T1000 (cell line): ENCODE measurements at places on chromosomes 1 and 21.
A peak's percentile ranks its signal among the peaks of the same experiment; 100 is the strongest.

- DNase-seq: no peak
Observed at GRCh38 chr1:213136190-213136917, 85.3 kb downstream of the RPS6KC1 start.

DNA sequence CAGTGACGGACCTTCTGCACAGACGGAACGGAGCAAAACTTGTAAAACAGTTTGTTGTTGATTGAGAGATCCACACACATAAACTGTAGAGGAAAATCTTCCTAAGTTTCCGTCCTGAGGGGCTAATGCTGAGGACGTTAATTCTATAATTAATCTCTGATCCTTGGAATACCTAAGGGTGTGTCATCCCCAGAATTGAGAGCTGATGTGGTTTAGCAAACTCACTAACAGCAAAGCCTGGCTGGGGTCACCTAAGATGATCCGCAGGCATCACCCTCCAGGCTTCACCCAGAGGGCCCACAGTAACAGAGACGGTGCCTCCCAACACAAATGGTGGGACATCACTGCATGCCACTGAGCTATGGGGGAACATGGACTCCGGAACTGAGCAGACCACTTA, 97.5 kb downstream of the SMYD2 start:
- DNase-seq: no peak

- DNase-seq: no peak
Observed at GRCh38 chr21:44972301-44972814, 32.5 kb downstream of the SLX9 start.

GRCh38 chr1:92945748-92946270, 15.5 kb downstream of the DIPK1A start:
- DNase-seq: no peak

DNA sequence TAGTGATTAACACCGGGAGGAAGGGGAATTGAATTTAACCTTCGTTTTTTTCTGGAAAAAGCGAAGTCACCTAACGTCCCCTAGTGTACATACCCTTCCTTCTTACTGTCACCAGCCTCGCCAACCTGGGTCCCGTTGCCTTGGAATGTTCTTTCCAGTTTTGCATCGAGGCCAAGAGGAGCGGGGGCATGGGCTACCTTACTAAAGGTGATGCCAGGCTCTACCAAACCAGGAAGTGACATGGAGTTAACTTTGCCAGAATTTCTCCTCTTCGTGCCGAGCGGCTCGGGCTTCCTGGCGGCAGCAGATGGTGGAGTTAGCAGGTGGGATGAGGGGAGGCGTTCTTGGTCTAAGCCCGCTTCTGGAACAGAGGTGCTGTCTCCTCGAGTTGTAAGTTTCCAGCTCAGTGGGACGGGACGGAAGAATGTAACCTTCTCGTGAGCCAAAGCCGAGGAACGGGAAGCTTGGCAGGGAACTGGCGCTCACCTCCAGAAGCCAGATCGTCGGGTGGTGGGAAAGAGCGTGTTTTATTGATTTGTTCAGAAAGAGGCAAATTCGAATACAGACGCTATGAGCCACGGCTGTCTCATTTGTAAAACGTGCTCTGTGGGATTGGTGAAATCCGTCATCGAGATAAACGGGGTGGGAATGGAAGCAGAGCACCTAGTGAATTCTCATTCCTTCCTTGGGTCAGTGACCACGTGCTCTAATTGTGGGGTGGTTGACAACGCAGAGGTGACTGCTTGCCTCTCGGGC, 486 bp downstream of the NIPAL3 start:
- no peak for DNase-seq

DNA sequence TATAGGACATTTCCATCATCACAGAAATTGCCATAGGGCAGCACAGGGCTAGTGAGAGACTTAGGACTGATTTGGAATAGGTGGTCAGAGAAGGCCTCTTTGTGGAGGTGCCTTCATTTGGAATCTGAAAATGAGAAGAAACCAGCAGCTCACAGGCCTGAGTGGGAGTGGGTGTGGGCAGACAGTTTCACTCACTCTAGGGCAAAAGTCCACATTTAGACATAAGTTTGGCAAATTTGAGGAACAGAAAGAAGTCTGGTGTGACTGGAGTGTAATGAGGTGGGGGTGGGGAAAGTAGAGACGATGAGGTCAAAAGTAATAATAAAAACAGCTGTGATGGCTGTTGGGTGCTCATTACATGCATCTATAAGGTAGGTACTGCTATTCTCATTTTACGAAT, 22.4 kb upstream of the BCAR3 start:
- DNase-seq: no peak

DNA sequence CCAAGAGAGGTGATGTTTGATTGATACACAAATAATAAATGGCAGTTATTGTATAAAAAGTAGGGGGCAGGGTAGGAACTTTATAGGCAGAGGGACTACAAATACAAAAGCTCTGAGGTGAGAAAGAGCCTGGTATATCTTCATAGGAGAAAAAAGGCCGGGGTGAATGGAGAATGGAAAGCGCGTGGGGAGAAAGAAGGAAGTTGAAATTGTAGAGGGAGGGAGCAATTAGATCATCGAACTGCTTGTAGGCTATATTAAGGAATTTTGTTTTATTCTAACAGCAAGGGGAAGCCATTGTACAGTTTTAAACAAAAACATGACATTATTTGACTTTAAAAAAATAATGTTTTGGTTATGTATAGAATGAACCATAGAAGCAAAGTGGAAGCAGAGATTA, 147.4 kb downstream of the PDE4B start:
- DNase-seq: no peak

DNA sequence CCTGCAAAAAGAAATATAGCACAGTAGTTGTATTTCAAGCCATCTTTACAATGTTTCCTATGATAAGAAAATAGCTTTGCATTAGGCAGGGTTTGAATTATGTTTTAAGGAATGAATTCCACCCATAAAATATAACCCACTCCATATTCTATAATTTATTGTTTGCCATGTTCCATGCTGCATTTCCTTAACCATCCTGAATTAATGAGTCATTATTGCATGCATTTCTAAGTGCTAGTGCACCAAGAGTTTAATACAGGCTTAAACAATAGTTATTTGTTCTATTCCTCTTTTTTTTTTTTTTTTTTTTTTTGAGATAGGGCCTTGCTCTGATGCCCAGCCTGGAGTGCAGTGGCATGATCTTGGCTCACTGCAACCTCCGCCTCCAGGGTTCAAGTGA, 45.2 kb downstream of the MIGA1 start:
- DNase-seq: no peak

DNA sequence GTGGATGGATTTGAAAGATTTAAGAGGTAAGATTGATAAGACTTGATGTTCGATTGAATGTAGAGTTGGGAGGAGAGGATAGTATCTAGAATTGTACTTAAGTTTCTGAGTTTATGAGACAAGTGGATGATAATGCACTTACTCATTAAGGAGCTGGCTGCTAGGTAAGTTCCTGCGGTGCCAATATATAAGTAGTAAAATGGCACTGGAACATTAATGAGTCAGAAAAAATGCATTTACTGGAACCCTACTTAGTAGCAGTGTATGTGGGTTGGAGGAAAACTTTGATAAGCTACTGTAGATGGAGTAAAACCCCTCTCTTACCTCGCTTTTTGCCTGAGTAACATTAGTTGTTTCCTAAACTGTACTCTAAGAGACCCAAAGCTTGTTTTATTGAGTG, 68.2 kb downstream of the ZFYVE9 start:
- no peak for DNase-seq

DNA sequence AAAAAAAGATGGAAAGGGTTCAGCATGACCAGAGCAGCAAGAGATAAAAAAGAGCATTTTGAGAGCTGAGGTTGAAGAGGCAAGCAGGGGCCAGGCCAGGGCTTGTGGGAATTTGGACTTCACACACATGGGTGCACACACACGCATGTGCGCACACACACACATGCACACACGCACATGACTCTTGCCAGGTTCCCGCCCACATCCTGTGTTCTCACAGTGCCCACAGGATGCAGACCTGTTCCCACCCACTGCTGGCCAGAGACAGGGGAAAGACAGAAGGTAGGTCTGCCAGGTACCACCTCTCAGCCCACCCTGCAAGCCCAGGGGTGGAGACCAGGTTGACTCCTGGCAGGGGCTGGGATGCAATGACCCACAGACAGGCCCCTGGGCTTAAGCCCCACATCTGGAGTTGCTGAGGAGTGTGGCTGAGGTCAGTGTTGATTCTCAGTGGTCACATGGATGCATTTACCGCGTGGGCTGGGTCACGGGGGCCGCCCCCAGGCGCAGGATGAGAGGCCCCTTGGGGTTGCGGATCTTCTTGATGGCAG, 4.4 kb downstream of the COL16A1 start:
- DNase-seq: no peak

DNA sequence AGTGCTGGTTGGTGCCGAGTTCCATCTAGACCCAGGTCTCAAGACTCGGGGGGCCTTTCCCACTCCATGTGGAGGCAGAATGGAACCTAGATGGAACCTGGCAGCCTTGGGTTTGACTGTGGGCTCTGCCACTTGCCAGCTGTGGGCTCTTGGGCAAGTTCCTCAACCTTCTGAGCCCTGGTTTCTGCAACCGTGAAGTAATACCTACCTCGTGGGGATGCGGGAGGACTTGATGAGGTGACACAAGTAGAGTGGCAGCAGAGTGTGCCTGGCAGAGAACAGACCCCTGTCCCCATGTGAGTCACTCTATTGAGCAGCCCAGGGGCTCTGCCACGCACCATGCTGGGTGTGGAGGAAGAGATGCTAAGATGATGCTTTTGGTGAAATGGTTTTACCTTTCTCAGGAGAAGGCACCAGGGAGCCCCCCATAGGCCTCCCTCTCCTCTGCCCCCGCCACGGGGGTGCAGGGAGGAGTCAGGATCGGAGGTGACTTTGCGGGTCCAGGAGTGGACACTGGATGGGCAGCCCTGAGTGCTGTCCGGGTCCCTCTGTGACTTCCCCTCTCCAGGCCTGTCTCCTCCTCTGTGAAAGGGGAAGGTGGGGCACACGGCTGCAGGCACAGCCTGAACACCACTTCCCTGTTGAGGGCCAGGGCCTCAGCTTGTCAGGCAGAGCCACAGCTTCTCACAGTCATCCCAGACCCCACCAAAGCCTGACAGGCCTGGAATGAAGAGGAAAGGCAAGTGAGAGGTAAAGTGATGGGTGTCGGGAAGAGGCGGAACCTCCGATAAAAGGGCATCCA, 36.7 kb upstream of the EDN2 start:
- DNase-seq: no peak

DNA sequence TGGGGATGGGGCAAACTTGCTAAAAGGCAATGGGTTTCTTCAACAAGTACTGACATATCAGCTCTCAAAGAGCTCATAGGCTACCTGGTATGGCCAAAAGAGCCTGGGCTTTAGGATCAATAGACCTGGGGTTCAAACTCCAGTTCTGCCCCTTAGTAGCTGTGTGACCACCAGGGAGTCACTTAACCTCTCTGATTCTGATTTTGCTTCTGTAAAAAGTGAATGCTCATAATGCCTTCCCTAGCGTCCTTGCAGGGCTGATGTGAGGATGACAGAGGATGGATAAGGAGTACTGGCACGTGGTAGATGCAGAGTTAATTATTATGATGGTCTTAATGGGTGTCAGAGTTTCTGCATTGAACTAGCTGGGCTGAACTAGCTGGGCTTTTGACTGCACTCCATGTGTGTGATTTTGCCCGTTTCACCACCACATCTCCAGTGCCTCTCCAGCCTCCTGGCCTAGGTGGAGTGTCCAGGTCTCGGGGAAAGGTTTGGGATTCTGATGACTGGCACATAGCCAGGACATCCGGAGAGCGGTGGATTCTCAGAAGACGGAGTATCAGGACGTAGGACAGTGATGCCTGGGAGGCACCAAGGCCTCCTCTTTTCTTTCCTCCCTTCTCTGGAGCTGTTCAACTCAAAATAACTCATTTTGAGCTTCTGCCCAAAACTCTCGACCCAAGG, 15.2 kb downstream of the DISP3 start:
- DNase-seq: no peak

DNA sequence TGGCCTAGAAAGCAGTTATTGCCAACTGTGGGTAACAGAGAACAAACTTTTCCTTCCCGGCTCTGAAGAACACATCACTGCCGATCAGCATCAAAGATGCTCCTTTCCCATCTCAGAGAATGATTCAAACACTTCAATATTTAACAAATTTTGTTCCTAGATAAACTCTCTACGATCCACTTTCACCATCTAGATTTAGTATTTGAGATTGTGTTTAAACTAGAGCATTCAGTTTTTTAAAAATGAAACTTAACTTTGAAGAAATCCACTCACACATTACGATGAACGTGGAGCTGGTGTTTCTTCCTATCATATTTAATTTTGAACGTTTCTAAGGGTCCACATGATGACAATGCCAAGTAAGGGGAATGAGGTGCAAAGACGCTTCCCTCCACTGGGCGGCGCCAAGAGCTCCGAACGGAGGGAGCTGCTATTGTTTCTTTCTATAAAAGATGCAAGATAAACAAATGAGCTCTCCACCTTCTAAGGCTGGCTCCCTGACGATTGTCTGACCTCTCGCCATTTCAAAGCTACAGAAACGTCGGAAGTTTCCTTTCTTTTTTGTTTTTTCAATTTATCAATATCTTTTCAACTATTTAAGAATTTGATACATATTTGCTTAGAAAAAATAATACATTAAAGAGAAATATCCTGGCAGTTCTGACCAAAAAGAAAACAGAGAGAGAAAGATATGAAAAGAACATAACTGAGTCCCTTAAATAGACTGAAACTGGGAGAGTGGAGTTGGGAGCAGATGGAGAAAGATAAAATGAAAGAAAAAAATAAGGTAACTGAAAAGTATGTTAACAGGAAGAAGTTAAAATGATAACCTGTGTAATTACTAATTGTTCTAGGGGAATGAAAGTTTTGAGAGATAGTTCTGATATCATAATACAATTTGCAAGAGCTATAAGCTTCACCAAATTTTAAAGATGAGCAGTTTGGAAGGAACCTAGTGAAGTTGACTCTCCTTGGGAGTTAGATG, 4.4 kb upstream of the BARHL2 start:
- DNase-seq: peak; percentile 31

DNA sequence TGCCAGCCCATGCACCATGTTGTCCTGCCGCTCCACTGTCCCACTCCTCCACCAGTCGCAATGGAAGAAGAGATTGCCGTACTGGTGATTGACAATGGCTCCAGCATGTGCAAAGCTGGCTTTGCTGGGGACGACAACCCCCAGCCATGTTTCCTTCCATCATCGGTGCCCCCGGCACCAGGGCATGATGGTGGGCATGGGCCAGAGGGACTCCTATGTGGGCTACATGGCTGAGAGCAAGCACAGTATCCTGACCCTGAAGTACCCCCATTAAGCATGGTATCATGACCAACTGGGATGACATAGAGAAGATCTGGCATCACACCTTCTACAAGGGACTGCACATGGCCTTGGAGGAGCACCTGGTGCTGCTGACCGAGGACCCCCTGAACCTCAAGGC, 1.9 kb upstream of the AMY2B start:
- DNase-seq: no peak

DNA sequence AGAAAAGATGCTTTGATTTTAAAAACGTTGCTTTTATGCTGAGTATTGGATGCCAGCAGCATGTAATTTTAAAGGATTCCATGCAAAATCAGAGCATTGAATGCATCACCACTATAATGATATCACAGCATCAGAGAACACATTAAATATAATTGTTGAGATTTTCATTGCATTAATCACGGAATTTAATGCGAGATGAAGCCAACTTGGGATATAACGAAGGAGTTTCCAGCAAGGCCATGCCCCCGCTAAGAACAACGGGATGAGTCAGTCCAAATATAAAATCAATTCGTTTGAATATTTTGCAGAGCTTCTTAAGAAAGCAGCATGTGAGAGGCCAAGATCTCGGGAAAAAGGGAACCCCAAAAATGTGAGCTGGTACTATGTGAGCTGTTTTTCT, 423.4 kb upstream of the CHRM3 start:
- DNase-seq: no peak

GRCh38 chr1:170661646-170662411, 2.1 kb upstream of the PRRX1 start:
- no peak for DNase-seq

- no peak for DNase-seq
Observed at GRCh38 chr1:70429219-70429618, 18.2 kb downstream of the CTH start.
